ENCODE measurements at places on chromosomes 5 and 9. TPM values are rescaled to one million over a fixed set of nuclear protein-coding genes. Genes with fewer than 3 reads are reported as not detected.

GRCh38 chr5:119522841-119523240, 70.5 kb downstream of the HSD17B4 start:
- DNase-seq = no peak

The MARCOL gene
- not detected for total RNA-seq

DNA sequence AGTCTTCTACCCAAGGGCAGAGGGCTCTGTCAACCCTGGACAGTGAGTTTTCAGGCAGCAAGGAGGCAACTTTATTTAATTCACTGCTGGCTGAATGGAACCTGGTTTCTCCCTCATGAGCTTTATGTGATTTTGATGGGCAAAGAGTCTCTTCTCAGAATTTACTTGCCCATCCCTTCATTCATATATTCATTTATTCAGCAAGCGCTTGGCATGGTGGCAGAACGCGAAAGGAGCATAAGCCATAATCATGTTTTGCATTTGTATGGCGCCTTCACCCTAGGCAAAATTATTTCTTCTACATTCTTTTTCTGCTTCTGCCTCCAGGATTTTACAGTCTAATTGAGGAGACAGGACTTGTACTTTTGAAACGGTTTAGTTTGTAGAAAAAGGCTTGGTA, 8.0 kb downstream of the DELE1 start:
- no peak for DNase-seq

DNA sequence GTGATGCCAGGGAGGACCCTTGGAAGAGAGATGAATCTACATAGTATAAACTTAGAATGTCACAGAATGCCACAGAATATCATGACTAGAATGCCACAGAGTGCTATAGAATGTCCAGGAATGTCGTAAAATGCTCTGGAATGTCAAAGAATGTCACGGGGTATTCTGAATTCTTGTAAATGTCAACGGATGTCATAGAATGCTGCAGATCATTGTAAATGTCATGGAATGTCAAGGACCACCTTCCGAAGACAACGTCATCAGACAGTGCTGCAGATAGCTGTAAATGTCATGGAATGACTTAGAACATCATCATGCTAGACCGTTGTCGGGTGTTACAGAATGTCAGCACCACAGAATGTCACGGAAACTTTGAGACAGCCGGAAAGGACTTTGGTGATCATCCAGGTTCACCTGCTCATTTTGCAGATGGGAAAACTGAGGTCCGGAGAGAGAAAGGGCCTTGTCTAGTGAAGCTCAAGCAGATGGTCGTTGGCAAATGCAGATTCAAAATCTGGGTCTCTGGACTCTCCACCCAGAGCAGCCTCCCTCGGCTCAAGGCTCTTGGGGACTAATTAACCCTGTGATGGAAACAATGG, 117.1 kb downstream of the LHX2 start:
- DNase-seq = no peak

- DNase-seq = no peak
Measured at GRCh38 chr9:69871118-69871834, 50.7 kb downstream of the CFAP95 start.

The C9orf153 gene
- 0.32 TPM for total RNA-seq

The STOM gene
- total RNA-seq = 192 TPM

The THG1L gene
- total RNA-seq = 14.9 TPM

GRCh38 chr5:28284788-28285187, 1246.4 kb upstream of the CDH9 start:
- no peak for DNase-seq

- no peak for DNase-seq
Measured at GRCh38 chr9:129077236-129077635, 3.7 kb upstream of the DOLPP1 start.

- no peak for DNase-seq
Measured at GRCh38 chr9:14441976-14442651, 128.2 kb upstream of the NFIB start.

DNA sequence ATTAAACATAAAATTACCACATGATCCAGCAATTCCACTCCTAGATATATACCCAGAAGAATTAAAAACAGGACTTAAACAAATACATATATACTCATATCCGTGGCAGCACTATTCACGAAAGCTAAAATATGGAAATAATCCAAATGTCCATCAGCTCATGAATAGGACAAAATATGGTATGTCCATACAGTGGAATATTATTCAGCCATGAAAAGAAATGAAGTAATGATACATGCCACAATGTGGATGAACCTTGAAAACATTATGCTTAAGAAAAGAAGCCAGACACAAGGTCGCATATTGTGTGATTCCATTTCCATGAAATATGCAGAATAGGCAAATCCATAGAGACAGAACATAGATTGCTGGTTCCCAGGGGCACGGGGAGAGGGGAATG, 24.8 kb upstream of the AFAP1L1 start:
- no peak for DNase-seq

The SLC30A5 gene
- total RNA-seq = 46.2 TPM

The SLC1A3 gene
- 33.3 TPM for total RNA-seq

The ELOVL7 gene
- 1.2 TPM for total RNA-seq

GRCh38 chr9:91995000-91995655, 45.1 kb upstream of the ROR2 start:
- DNase-seq = no peak

DNA sequence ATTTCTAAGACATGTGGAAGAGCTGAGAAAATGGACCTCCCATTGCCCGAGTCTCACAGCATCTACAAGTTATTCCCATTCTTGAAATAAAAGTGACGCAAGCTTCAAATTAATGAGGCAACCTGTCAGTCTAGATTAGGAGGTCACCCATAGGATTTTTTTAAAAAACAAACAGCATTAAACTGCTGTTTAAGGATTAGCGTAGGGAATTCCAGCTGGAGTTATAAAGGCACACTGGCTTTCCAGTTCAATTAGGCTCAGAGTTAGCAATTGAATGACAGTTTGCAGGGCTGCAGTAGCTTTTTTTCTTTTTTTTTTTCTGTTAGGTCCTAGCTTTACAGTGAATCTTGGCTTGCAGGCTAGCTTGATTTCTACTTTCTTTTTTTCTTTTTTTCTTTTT, 16.2 kb downstream of the PRKACG start:
- DNase-seq = no peak

DNA sequence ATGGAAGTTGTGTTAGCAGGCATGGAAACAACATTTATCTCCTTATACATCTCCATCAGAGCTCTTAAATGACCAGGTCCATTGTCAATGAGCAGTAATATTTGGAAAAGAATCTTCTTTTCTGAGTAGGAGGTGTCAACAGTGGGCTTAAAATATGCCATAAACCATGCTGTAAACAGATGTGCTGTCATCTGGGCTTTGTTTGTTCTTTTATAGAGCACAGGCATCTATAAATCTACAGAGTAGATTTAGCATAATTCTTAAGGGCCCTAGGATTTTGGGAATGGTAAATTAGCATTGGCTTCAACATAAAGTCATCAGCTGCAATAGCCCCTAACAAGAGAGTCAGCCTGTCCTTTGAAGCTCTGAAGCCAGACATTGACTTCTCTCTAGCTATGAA, 7.7 kb upstream of the HRCT1 start:
- no peak for DNase-seq

The AOPEP gene
- total RNA-seq = 82.1 TPM

The FBP2 gene
- not detected for total RNA-seq

The ITGA2 gene
- total RNA-seq = 1.1 TPM

DNA sequence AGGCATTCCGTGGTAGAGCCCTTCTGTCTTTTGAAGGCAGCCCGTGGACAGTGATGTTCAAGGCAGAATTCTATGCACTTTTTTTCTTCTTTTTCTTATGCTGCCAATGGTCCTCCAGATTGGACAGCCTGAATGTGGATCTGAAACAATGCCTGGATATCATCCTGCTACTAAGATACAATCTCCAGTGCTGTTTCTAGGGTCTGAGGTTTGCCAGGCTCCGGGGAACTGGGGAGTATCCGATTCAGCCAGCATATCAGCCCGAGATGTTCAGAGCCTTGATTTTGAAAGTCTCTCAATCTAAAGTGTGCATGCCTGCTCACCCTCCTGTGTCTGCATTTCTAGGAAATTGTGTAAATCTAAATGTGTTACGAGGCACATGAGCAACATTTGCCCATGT, 103.8 kb upstream of the WWC1 start:
- no peak for DNase-seq

GRCh38 chr9:14052359-14052758, 261.6 kb downstream of the NFIB start:
- no peak for DNase-seq

DNA sequence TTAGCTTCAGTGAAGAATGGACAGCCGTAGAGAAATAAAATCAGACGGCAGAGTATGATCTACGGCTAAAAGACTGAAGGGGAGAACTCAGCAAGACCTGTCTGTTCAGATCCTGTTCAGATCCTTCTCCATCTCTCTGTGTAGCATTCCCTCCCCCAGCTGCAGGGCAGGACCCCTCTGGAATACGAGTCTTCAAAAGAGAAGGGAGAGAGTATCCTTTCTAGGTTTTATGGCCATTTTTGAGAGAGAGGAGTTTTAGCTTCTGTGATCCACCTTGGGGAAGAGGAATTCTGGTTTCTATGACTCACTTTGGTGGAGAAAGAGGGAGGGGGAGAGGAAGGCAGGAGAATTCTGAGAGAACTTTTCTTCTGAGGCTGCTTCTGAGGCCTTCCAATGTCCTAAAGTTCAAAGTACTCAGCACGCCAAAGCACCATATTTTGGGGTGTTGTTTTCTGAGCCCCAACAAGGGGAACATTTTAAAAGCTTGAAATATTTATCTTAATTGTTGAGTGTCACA, 194.4 kb upstream of the TLE4 start:
- DNase-seq = no peak

The NUTM2G gene
- total RNA-seq = not detected

DNA sequence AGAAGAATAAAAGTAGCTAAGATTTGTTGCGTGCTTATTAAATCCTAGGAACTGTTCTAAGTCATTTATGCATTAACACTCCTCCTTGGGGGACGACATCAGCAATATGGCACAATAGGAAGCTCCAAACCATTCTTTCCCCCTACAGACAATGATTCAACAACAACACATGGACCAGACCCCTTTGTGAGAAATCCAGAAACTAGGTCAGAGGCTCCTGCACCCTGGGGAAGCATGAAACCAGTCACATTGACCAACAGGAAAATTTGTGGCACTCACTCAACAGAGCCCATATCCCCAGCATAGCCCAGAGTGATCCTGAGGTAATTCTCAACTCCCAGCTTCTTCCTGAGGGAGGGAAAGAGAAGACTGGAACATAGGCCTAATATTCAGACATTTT, 294.4 kb downstream of the HINT1 start:
- DNase-seq = no peak

Measured in ovary (tissue), 10 donors.